ENCODE measurements at places on chromosomes 6 and 20. TPM values are rescaled to one million over a fixed set of nuclear protein-coding genes. Genes with fewer than 3 reads are reported as not detected.
A peak's percentile ranks its signal among the peaks of the same experiment; 100 is the strongest.

DNA sequence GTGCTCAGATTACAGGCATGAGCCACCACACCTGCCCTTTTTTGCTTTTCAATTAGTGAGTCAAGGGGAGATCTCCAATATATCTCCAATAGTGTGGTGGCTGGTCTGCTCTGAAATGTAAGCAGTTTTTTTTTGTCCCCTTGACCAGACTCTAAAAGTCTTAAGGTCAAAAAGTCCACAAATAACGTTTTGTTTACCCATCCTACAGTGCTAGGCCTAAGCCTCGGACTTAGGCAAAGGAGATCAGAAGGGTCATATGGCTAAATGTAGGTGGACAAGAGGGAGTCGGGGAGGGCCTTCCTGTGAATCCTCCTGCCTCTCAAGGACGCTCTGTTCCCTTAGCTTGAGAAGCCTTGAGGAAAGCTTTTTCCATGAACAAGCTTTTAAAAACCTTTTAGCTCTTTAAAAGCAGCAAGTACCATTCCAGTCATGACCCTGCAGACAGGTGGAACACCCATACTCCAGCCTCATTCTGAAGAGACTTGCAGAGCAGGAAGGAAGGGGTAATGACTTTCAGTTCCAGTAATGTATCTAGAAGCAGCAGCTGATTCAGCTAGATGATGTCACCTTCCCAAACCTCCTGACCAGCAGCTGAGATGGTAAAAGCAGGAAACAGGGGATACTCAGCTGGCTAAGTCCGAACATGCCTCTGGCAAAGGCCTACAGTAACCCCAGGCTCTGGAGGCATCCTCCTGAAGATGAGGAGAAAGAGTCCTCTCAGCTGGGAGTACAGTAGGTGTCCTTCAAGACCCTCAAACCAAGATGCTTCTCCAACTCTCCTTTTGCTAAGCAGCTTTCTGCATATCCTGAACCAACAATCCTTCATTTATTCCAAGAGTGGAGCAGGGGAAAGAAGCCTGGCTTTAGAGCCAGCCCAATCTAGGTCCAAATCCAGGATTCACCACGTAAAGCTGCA lies 23.6 kb downstream of the BCL2L1 start:
- peak; percentile 92 for DNase-seq

DNA sequence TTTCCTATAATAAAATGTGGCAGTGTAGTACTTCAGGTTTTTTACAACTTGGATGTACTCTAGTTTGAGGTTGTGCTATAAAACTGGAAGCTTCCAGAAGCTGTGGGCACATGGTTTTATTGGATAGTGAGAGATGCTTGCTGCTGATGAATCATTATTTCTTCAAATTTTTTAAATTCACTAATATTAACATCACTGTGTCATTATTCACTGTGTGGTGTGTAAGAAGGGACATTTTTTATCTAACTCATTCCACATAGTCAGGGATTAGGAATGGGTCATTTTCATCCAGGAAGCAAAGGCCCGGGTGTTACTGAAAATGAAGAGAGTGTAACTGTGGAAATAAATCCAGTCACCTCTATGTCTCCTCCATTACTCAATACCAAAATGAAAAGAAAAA lies 421.0 kb downstream of the TENT5A start:
- DNase-seq, result no peak

OR12D3 gene
- total RNA-seq, result not detected

DNA sequence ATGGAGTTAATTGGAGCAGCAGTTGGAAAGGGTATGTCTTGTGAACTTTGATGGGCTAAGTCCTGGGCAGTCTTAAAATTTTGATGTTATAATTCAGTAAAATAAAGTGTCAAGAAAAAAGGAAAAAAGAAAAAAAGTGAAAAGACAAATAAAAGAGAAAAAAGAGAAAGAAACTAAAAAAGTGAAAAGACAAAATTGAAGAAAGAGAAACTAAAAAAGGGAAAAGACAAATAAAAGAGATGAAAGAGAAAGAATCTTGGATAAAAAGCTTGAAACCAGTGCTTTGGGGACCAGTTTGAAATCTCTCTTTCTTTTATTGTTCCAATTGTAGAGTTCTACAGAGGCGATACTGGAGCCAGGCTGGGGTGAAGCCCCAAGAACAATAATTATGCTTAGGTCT lies 12.0 kb upstream of the PGK2 start:
- no peak for DNase-seq

- DNase-seq, result no peak
Observed at GRCh38 chr6:79119217-79119616, 41.2 kb upstream of the PHIP start.

Measured in stomach (tissue), 19 donors.